ENCODE measurements at places on chromosomes 1 and 21.

- peak; percentile 72 for DNase-seq
Measured at GRCh38 chr1:213987927-213988506, at the start of gene PROX1. Gene PROX1, plus strand, starts transcription at chr1:213987973. Its CDS starts 8,563 bp downstream, at chr1:213996536.

- DNase-seq, result peak; percentile 37
Measured at GRCh38 chr1:61271412-61271789, 189.0 kb downstream of the NFIA start.

GRCh38 chr1:202113690-202114300 lies 8.9 kb upstream of the GPR37L1 start:
- no peak for DNase-seq

- DNase-seq, result no peak
Measured at GRCh38 chr1:152502496-152503180, 8.0 kb upstream of the LCE5A start.

GRCh38 chr1:94329986-94330385 lies 88.2 kb upstream of the ABCD3 start:
- DNase-seq, result no peak

DNA sequence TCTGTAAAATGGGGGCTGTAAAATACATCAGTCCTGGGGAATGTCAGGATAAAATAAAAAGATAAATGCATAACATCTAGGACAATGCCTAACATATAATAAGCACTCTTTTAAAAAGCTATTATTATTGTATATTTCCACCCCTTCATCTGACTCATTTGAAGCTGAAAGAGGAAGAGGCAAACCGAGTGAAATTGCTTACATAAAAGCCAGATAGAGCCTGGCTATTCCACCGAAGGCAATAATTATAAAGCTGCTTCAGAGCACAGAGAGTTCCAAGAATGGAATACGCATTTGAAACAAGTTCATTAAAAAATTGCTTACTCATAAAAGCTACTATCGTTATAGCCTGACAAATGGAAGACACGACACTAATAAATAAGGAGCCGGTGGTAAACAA lies 186.1 kb upstream of the CAMK1G start:
- DNase-seq, result no peak

Measured in activated CD4-positive, alpha-beta T cell treated with anti-CD3 and anti-CD28 coated beads for 36 hours (primary cell).